Erythroblast (primary cell): ENCODE measurements at places on chromosomes 1 and 21.
A peak's percentile ranks its signal among the peaks of the same experiment; 100 is the strongest.

GRCh38 chr1:38191461-38191860, 144.9 kb upstream of the POU3F1 start:
- DNase-seq = no peak

DNA sequence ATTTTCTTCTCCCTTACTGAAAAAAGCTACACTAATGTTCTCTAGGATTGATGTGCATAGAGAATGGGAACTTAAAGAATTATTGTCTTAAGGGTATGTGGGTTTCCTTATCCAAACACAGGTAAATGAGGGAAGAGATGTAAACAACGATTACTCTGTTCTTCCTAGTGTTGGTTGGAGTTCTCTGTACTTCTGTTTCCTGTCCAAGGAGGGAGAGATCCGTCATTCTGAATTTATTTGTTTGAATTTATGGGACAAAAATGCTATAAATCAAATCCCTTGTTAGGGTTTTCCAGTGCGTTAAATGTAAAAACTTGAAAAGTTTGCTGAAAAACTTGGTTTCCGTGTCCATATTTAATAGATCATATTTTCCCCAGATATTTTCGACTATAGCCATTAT, 29.6 kb downstream of the LAMC1 start:
- DNase-seq = no peak

DNA sequence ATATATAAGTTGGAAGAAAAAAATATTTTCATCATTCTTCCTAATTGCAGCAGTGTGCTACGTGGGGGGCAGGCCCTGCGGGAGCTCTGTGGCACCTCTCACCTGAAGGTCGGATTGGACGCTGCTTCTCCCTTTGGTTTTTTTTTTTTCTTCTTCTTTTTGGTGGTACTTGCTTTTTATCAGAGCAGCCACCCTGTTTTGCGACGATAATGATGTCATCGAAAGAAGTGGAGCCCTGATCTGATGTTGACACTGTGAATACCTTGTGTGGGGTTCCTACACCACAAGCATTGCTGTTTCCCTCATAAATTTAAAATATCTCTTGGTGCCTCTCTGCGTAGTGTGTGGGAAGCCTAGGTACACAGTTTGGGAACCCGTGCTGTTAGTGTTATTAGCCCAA, 5.5 kb downstream of the TRAPPC10 start:
- DNase-seq = peak; percentile 71

DNA sequence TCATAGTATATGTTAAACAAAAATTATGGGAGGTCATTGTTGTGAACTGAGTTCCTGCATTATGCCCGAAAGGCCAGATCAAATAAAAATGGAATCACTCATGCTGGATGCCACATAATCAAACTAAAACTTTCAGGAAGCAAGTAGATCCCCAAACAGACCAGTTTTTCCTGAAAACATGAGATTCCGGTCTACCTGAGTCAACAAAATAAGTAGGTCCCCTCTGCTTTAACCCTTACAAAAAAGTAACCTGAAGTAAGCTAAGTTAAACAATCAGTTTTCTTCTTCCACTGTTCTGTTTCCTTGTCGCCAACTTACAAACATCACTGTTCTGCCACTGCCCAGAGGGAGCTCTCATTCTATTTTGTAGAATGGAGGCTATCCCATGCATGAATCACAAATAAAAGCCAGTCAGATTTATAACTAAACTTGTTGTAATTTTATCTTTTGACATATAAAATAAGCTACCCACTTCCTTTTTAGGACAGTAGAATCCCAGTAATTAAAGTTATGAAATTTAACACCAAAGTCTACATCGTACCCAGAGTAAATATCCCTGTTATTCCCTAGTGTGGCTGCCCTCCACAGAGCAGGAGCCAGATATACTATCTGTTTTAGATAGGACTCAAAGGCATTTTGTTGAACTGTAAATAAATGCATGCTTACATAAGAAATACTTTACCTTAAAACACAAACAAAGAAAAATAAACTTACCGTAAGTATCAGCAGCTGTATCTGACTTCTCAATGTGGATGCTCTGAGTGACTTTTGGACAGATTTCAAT, 149.4 kb downstream of the TIAM1 start:
- no peak for DNase-seq

DNA sequence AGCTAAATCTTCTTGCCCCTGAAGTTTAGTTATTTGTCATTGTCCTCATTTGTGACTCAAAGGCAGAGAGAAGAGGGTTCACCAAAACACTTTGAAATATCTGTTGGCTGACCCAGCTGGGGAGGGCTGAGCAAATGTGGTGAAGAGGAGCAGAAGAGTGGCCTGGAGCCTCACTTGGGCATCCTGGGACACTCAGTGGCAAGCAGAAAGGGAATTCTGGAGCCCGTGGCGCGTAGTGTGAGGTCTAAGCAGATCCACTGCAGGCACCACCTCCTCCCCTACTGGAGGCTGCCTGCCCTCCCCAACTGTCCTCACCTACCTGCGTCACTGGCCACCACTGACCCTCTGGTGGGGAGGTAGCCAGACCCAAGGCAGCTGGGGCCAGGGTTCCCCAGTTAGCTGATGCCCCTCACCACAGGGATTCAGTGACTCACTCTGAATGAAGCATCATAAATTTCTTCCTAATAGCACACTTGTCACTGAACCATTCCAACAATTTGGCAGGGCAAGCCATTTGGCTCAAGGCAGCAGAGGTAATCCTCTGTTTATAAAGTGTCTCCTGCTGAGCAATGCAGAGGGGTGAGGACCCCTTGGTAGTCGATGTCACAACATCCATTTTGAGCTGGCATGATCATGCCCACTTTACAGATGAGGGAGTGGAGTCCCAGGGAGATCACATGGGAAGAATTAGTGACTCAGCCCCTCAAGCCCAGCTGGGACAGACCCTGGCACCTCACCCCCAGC, 80.3 kb downstream of the NENF start:
- no peak for DNase-seq

GRCh38 chr1:227428803-227429202, 110.5 kb upstream of the CDC42BPA start:
- no peak for DNase-seq

- DNase-seq = peak; percentile 57
Measured at GRCh38 chr1:1355416-1355815, 2.9 kb downstream of the MXRA8 start.

DNA sequence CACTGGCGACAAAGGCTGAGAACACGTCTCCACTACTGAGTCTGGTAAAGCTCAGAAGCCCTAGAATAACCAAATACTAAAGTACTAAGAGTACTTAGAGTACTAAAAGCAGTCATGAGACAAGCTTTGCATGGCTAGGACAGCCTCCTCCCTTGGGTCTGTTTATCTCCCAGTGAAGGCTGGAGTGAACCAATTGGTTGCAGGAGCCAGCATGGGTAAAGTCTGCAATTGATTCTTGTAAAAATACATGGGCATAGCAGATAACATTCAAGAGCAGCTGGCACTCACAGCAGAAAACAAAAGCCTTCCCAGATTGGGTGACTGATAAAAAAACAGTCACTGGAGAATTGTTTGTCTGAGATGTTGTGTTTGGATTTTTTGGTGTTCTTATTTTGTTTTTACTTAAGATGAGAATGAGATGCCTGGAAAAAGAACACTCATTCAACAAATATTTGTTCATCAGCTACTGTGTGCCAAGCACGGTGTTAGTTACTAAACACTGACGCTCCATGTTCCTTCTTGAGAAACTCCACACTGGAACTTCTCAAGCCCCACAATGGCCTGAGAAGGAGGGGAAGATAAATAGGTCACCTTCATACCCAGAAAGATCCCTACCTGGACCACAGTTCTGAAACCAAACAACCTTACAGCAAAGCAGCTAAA, 3.7 kb downstream of the IRF6 start:
- peak; percentile 91 for DNase-seq

DNA sequence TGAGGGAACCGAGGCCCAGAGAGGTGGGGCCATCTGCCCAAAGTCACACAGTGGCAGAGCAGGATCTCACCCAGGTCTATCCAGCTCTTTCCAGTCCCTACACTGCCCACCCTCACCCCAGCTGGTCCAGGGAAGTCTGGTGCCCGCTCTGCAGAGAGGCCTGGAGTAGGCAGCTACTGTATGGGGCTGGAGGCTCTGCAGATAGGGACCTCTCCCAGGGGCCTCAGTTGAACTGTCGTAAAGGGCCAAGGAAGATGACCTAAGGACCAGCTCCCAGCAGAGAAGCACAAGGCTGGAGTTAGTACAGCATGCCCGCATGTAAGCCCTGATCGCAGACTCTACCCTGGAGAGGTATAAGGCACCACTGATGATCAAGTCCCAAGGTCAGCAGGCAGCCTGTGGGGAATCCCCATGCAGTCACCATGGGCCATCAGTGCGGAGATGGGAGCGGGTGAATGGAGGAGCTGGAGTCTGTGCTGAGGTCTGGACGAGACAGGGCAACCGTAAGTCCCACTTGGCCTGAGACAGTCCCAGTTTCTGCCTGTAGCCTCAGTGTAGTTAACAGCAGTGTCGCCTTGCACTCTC, 320.2 kb downstream of the MATN1 start:
- DNase-seq = no peak

GRCh38 chr1:52913014-52913413, 8.5 kb downstream of the ECHDC2 start:
- DNase-seq = no peak

- DNase-seq = no peak
Measured at GRCh38 chr1:115873184-115873583, 32.3 kb upstream of the NHLH2 start.

- DNase-seq = no peak
Measured at GRCh38 chr1:39933956-39934941, 20.7 kb upstream of the MFSD2A start.

DNA sequence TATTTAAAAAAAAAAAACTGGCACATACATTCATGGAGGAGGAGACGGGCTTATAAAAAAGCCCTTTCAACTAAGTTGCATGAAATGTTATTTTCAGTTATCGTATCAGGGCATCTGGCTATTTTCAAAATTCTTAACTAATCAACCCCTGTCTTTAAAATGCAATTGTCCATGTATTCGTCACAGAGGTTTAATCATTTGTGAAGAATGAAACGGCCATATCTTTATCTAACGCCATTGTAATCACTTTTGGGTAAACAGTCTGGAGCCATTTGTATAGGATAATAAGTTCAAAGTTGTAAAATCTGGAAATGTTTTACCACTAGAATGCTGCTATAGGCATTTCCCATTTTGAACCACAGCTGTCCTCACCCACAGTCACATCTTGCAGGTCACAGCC, 30.4 kb downstream of the SLC30A10 start:
- no peak for DNase-seq

DNA sequence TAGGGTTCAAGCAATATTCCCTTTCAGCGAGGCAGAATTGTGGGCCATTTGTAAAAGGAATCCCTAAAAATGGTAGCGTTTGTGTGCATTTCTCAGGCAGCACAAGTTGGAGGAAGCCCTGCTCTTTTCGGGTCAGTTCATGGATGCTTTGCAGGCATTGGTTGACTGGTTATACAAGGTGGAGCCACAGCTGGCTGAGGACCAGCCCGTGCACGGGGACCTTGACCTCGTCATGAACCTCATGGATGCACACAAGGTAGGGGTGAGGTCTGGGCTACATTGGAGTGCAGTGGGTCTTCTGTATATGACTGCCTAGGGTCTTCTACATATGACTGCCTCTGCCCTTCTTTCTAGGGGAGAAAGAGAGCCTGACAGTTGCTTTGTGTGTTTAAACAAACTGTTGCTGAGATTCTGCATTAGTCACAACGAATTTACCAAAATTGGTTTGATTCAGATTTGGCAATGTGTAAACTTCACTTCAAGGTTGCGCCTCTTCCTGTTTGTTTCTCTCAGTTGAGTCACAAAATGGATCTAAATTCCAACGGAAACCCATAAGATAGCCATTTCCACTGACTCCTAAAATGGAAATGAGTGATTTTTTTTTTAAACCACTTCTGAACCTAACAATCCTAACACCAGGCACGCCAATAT, 40.4 kb upstream of the BMP8A start:
- DNase-seq = no peak

DNA sequence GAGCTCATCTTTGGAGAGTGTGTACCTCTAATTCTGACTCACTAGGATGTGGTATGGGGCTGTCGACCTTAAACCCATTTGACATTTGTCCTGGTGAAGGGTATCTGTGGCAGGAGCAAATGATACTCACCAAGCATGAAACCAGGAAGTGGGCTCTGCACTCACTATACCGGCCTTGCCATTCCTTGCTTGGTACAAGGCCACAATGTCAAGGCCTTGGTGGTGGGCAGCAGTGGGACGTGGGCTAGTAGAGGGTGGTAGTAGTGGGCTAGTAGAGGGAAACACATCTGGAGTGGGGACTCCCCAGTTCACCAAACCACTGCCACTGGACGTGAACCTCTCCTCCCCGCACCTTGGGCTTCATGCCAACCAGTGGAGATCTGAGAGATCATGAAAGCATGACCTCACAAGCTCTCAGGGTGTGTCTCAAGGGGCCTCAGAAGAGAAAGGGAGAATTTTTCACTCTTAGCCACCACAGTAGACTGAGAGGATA, 11.5 kb downstream of the TNFSF4 start:
- DNase-seq = peak; percentile 24

DNA sequence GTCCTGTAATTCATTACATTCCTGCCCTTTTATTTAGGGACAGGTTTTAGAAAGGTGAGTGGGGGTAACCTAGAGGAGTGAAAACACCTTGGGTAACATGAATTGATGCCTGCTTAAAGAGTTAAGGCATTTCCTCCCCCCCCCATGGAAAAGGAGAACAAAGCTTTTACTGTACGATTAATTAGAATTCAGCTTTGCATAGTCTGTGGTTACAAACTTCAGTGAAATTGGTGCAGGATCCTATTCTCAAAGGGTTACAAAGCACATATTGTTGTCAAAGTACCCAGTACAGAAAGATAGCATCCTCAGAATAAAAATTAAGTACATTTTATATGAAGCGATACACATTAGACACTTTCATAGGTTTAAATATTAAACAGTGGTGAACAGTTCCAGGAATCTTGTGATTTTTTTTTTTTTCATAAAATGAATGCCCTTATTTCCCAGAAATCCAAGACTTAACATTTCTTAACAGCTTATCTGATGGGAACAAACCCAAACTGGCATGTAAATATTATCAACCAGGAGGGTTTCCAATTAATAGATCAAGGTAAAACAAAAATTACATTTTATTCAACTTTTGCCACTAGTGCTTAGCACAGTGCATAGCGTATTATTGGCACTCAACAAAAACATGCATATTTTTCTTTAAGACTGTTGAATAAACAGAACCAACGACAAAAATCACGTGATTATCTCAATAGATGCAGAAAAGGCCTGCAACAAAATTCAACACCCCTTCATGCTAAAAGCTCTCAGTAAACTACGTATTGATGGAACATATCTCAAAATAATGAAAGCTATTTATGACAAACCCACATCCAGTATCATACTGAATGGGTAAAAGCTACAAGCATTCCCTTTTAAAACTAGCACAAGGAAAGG, 172.7 kb downstream of the PDE4B start:
- no peak for DNase-seq

- no peak for DNase-seq
Measured at GRCh38 chr1:185920602-185921001, 186.4 kb downstream of the HMCN1 start.
